ENCODE measurements at places on chromosomes 1 and 21.

GRCh38 chr1:102879439-102879993 is 228.8 kb downstream of the COL11A1 start:
- DNase-seq = no peak

DNA sequence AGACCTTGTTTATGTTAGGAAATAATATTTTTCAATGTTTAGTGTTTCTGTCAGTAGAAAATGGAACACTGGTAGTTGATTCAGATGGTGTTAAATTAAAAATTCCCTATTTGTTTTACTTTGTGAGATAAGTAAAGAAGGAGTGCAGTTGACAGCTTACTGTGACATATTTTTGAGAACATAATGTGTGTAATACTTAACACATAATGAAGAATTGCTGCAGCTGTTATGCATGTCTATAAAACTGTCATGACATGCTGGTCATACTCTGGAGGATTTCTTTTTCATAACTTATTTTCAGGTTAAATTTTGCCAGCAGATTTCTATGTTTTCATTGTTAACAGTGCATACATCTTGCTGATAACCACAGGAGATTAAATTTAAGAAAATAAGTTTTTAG is 296.1 kb downstream of the CTH start:
- no peak for DNase-seq

GRCh38 chr1:92342401-92342800 is 43.5 kb downstream of the RPAP2 start:
- DNase-seq = no peak

- no peak for DNase-seq
Measured at GRCh38 chr1:85862456-85862855, 154.2 kb upstream of the ZNHIT6 start.

- no peak for DNase-seq
Measured at GRCh38 chr1:193932979-193933378, 746.6 kb upstream of the B3GALT2 start.

- no peak for DNase-seq
Measured at GRCh38 chr1:34758751-34759150, 789 bp upstream of the GJB4 start.

DNA sequence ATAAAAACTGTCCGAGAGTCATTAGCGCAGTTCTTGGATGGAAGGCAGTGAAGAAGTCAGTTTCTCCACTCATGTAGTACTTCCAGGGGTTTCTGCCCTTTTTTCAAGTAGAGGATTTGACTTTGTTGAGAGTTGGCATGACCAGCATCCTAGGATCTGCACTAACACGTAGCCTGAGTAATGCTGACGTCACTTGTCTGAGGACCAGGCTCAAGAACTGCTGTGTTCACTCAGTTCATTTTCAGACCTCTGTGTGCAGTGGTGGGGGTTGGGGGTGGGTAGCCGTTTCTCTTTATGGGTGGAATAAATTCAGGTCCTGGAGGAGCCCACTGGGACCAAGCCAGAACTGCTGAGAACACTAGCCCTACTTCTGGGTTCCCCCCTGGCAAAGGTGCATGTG is 53.3 kb downstream of the MRPS6 start:
- DNase-seq = no peak

GRCh38 chr1:109784551-109785252 is 21.0 kb upstream of the EPS8L3 start:
- DNase-seq = no peak

GRCh38 chr1:54558434-54559030 is 10.5 kb downstream of the ACOT11 start:
- DNase-seq = no peak

GRCh38 chr1:201113451-201114244 is 1.4 kb upstream of the CACNA1S start:
- no peak for DNase-seq

GRCh38 chr1:208033236-208033635 is 122.3 kb upstream of the CD34 start:
- no peak for DNase-seq

All from stimulated activated CD4-positive, alpha-beta T cell treated with anti-CD3 and anti-CD28 coated beads, Interleukin-15, amount 100 ng/mL, for 1 hour (primary cell).